NCI-H1048 (cell line): ENCODE measurements at places on chromosomes 7 and 10.

DNA sequence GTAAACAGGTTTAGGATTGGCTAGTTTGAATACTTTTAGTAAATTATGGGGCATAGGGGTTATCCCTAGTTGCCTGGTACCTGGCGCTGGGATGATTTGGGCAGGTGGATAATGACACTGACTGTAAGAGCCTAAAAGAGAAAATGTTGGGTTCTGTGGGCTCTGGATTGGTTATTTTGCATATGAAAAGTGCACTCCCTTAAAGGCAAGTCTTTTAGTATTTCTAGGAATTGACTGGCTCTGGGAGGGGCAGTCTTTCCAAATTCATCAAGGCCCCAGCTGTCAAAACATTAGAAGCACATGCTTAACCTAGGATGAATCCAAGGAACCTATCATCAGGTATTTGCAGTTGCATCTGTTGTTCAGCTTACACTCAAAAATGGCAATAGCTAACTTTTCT is 454.6 kb upstream of the SORCS1 start:
- DNase-seq, result no peak

DNA sequence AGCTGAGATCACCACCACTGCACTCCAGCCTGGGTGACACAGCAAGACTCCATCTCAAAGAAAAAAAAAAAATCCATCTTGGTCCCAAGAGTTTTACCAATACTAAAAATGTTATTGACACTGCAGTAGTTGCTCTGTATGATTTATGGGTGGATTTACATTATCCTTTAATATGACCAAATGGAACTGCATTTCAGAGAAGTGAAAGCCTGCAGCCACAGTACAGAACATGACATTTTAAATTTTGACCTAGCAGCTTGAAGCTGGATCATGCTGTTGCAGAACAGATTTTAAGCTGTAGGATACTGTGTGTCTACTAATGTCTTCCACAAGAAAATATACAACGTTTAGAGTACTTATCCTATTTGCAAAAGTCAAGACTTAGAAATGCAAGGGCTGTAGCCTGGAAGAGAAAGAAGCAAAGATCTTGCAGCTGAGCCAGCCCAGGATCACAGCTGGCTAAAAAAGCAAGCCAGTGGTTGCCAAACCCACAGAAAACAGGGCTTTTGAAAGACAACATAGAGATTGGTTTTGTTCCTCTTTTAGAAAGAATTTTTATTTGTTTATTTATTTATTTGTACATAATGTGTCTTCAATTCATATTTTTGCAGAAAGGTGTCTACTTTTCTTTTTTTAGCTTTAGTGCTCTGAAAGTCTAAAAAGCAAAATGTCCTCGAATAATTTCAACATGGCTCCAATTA is 55.2 kb upstream of the WNT16 start:
- no peak for DNase-seq

DNA sequence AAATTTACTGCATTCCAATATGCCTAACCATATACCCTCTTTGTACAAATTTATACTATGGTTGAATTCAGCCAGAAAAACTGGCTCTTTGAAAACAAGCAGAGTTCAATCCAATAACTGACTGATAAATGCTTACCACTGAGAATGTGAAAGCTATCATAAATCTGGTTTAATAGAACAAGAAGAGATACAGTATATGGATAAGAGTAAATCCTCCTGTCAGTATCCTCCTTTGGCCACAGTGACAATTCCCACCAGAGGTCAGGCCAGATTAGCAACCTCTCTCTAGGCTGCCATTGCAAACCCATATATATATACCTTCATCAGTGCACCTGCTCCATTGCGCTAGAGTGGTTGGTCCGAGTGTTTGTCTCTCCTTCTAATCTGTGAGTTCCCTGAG is 647.2 kb downstream of the GRM8 start:
- no peak for DNase-seq

DNA sequence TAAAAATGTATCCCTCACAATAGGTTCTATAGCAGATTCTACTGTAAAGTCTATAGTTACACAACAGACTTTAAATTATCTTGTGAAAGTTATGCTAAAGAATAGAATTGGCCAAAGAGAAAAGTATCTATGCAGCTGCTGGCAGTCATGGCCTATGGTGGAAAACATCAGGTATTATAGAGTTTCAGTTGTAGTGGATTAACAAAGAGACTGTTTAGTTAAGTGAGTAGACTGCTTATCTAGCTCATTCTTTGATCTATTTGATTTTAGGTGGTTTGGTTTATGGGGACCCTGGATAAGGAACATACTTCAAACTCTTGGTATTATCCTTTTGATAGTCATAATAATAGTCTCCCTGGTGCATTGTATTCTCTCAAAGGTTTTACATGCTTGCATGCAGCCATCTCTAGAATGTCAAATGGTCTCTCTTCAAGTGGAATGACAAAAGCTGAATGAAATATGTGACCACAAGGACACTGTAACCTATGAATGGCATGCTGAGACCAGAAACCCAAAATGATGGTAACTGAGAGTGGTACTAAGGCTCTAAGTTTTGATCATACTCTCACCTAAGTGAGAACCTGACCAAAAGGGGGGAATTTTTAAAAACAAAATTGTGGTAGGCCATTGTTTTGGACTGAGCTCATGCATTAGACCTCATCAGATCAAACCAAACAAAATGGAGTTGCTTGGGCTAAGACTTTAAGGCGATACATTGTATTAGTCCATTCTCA is 54.9 kb upstream of the NAMPT start:
- DNase-seq, result no peak

DNA sequence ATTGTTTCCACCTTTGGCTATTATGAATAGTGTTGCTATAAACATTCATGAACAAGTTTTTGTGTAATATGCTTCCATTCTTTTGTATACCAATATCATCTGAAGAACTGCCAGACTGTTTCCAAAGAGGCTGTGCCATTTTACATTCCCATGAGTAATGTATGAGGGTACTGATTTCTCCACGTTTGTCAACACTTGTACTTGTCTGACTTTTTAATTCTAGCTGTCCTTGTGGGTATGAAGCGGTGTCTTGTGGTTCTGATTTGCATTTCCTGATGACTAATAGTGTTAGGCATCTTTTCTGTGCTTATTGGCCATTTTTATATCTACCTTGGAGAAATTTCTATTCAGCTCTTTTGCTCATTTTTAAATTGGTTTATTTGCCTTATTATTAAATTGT is 52.8 kb downstream of the LSMEM1 start:
- no peak for DNase-seq

- no peak for DNase-seq
Measured at GRCh38 chr10:121654021-121654545, 55.8 kb upstream of the FGFR2 start.

DNA sequence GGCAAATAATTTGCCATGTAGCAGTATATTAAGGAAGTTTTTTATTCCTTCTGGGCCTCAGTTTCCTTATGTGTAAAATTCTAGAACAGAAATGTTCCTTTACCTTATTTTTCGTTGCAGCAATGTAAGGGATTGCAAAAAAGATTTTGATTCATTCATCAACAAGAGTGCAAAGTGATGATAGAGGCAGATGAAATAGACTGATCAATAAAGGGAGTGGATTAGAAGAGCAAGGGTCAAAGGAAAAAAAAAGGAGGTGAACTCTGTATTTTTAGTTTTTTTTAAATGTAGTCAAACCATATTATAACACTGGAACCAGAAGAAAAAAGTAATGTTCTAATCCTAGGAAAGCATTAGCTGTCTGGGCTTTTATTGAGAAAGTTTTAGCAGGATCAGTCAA is 14.7 kb downstream of the TPST1 start:
- DNase-seq, result no peak

- DNase-seq, result no peak
Measured at GRCh38 chr7:3371601-3372000, 70.5 kb downstream of the SDK1 start.

- no peak for DNase-seq
Measured at GRCh38 chr7:5700391-5700985, 81.0 kb downstream of the RNF216 start.
